ENCODE measurements at places on chromosomes 12 and 14.
A peak's percentile ranks its signal among the peaks of the same experiment; 100 is the strongest.

- DNase-seq, result no peak
Measured at GRCh38 chr14:49955024-49955423, 62.1 kb downstream of the ARF6 start.

- no peak for DNase-seq
Measured at GRCh38 chr12:19704966-19705365, 265.7 kb downstream of the AEBP2 start.

DNA sequence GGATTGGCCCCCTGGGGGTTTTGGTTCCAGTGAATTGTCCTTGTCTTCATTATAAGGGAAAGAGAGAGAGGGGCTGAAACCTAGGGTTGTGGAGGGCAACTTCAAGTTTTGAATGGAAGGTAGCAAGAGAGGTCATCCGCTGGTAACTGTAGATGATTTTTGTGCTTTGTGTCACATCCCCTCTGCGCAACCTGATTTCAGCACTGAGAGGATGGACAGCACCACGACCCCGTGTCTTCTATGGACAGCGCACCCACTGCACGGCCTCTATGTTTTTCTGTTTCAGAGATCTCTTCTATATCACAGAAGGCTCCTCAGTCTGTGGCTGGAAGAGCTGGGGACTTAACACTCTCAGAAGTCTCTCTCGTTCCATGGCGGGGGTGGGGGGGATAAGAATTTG is 127.0 kb upstream of the RPH3A start:
- no peak for DNase-seq

- no peak for DNase-seq
Measured at GRCh38 chr14:81829447-81829846, 295.8 kb upstream of the SEL1L start.

- DNase-seq, result no peak
Measured at GRCh38 chr12:59193476-59194050, 273.3 kb upstream of the LRIG3 start.

DNA sequence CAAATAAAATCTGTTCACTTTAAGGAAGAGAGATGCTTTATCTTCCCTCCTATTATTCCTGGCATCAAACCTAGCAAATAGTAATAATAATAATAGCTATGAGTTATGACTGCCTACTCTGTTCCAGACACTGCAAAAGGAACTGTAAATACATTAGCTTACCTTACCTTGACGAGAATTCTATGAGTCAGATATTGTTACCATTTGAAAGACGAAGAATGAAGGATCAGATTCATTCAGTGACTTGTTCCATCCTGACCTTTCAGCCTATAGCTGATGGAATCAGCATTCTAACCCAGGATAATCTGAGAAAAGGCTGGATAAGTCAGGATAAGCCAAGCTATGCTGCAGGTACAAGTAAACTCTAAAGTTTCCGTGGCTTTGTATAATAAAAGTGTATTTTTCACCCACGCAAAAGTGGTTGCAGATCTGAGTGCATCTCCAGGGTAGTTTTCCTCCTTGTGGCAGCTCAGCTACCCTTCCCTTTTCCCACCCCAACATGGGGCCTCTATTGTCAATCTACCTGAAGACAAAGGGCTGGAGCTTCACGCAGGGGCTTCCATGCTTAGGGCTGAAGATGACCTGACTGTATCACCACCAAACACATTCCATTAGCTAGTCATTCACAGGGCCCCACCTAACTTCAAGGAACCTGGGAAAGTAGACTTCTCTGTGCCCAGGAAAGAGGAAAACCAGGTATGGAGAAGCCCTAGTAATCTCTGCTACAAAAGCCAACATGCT is 57.2 kb upstream of the CCND2 start:
- DNase-seq, result no peak

- no peak for DNase-seq
Measured at GRCh38 chr14:43438056-43438455, 1069.0 kb downstream of the FSCB start.

DNA sequence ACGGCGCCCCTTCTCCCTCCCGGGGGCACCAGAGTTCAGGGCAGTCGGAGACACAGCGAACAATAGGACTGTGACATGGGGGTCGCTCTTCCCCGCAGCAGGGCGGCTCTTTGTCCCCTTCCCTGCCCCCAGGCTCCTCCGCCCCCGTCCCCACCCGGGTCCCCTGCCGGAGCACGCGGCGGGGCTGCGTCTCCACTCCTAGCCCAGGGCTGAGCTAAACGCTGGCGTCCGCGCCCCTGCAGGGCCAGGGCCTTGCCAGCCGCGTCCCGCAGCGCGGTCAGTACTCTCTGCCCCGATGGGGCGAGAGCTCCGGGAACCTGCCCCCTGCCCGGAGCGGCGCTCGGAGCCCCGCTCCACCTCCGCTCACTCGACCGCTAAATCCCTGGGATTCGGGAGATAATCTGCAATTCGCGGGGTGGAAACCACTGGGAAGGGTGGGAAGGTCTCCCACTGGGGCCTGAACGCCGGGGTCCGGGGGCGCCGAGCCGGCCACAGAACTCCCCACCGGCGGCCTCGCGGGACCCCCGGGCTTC is 825 bp upstream of the CCDC85C start:
- no peak for DNase-seq

- no peak for DNase-seq
Measured at GRCh38 chr14:37150414-37150813, 22.0 kb downstream of the SLC25A21 start.

GRCh38 chr12:53097564-53098353 is at the start of gene IGFBP6:
Gene IGFBP6 (plus strand): TSS chr12:53097667. CDS start chr12:53097718, 51 bp downstream.
- peak; percentile 24 for DNase-seq

- DNase-seq, result no peak
Measured at GRCh38 chr14:82510007-82510406, 976.4 kb upstream of the SEL1L start.

GRCh38 chr12:111455448-111456320 is 50.0 kb downstream of the SH2B3 start:
- no peak for DNase-seq

DNA sequence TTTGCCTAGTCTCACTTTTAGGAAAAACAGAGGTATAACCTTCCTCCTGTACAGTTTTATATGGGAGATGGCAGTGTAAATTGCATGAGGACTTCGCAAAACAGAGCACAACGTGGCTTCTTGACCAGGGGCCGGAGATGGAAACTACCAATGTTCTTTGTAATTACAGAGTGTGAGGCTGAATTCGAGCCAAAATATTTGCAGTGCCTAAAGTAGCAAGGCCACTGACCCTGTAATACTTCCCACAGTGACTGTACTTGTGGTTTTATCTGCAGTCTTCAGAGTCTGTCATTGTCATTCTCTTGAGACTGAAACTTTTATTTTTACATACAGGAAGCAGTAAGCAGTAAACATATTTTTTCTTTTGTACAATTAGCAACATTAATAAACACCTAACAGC is 98.9 kb downstream of the RERG start:
- DNase-seq, result no peak

- DNase-seq, result no peak
Measured at GRCh38 chr12:40587970-40588369, 104.3 kb upstream of the CNTN1 start.

GRCh38 chr12:39764944-39765560 is 145.4 kb upstream of the ABCD2 start:
- DNase-seq, result no peak

DNA sequence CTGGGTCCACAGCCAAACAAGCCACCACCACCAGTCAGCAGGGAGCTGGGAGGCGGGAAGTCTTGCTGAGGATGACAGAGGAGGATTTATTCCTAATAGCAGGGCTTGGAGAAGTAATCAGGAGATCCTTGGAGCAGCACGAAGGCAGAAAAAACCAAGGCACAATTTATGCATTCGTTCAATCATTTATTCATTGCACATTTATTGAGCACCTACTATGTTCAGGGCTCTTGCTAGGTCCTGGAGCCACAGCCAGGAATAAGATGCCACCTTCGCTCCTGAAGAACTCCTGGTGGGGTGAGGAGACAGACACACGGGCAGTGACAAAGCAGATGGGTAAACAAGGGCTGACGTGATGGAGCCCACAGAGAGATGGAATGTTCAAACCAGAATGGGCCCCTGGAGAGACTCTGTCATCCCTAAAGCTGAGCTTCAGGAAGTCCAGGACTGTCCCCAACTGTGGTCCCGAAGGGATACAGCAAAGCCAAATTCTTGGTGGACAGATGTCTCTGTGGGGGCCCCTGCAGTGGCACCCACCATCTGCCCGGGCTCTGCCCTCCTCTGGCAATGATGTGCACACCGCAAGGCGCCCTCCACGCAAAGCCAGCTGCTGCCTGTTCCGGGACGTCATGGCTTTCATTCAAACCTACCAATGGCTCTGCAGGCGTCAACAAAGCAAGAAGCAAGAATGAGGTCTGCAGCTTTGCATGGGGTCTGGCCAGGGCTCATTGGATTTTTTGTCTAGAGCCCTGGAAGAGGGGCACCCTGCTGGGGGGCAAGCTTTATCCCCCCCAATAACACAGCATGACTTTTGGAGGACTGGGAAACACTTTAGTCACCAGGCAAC is 3.0 kb upstream of the TESC start:
- DNase-seq, result no peak

DNA sequence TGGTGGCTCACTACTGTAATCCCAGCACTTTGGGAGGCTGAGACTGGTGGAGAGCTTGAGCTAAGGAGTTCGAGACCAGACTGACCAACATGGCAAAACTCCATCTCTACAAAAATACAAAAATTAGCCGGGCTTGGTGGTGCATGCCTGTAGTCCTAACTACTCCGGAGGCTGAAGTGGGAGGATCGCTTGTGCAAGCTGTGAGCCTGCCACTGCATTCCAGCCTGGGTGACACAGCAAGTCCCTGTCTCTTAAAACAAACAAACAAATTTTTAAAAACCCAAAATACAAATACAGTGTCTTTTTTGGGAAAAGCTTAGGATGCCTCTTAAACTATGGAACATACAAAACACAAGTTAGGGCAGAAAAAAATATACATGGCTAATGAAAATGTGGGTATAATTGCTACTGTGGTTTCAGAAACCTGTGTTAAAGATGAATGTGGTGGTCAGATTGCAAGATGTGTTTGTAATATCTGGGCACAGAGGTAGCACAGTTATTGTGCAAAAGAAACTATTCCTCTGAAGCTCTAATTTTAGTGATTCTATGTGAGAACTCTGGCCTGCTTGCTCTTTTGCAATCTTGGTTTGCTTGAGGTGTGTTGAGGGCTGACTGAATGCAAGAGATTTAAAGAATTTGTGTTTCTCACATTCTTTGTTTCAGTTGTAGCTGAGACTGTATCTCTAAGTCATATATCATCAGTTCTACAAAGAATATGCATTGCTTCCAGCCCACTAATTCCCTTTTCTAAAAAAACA is 3.9 kb upstream of the HSPA2 start:
- DNase-seq, result no peak

DNA sequence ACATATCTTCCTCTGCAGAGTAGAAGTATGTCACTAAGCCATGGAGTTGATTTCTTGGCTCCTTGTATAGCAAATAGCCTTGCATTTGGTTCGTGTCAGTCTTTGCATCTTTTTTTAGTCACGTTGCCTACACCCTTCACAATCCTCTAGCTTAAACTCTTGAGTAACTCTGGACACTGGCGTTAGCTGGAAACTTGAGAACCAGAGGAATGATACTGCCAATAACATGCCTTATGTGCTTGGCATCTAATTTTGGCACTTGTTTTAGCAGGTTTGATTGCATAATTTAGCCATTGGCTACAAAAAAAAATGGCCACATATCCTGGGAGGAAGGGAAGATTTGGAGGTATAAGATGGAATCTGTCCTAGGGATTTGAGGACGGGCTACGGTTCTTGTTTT is 136.2 kb downstream of the ETV6 start:
- no peak for DNase-seq

- no peak for DNase-seq
Measured at GRCh38 chr14:101535232-101535631, 26.1 kb upstream of the DIO3 start.

GRCh38 chr12:123849517-123849916 is 87.4 kb downstream of the DNAH10 start:
- no peak for DNase-seq

- no peak for DNase-seq
Measured at GRCh38 chr12:106030210-106031071, 108.3 kb downstream of the NUAK1 start.

DNA sequence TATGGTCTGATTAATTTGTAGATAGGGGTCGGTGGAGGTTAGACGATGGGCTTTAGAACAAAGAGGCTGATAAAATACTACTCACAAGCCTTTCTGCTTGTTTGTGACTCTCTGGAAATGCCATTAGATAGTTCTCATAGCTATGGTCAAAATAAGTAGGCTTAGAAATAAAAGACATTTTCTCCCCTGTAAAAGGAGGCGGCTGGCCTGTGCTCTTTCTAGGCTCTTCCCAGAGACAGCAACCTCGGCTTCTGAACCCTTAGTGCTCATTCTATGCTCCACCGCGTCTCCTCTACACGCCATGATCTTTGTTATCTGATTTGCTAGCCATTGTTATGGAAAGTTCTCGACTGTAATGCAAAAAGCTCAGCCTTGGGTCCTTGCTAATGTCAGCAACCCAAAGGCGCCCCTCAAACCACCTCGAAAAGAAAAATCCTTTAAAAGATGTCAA is 64.5 kb downstream of the CRADD start:
- DNase-seq, result no peak

DNA sequence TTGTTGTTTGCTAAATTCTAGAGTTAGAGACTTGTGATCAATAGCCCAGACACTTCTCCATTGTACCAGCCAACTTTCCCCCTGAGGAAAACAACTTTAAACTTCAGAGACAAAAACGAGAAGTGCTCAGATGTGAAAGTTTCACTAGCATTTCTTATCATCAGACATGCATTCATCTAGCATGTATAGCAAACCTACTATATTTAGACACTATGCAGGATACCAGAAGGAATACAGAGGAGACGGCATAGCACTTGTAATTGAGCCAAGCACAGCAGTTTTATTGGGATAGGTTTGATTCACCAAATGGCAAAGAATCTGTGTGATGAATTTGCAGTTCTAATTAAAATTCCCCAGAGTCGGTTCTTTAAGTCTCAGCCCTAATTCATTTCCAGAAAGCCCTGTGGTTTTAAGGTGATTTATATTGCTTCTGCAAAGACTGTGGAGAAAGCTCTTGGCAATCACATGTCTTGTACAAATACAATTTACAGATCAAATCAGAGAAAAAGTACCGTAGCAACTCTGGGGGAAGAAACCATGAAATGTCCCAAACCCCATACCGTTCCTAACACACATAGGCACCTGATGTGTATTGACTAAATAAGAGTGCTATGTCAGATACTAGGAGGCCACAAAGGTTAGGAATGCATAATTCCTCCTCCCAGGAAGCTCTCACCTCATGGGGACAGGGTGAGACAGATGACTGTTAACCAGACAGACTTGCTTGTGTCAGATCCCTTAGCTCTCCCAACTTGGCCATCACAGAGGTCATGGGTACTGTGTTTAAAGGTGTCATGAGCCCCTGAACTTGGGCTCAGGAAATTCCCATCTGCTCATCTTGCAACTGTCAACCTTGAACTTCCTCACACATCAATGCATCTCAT is 69.6 kb upstream of the KRAS start:
- no peak for DNase-seq

DNA sequence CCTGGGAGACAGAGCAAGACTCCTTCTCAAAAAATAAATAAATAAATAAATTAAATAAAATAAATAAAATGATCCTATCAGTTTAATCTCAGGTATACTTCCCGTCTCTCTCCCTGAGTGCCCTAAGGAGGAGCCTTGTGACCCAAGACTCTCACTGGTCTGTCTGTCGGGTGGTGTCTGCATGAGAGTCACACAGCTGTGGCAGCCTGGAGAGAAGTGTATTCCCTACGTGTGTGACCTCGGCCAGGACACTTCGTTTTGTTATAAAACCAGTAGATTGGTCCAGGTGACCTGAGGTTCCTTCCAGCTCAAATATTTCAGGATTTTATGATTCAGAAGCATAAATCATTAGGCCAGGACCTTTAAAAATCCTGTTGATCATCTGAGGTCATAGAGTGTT is 4.8 kb downstream of the SYNE3 start:
- no peak for DNase-seq

All from anterior cingulate cortex (tissue), 58 donors.